ENCODE measurements at places on chromosomes 5 and 9. TPM values are rescaled to one million over a fixed set of nuclear protein-coding genes. Genes with fewer than 3 reads are reported as not detected.

PCBD2 gene
- 2.1 TPM for total RNA-seq

LRRC26 gene
- not detected for total RNA-seq

SLC28A3 gene
- total RNA-seq = 0.76 TPM

HAPLN1 gene
- not detected for total RNA-seq

KIAA0825 gene
- 34.6 TPM for total RNA-seq

MTRR gene
- 51.5 TPM for total RNA-seq

TLR4 gene
- total RNA-seq = 18.6 TPM

TICAM2 gene
- 5.4 TPM for total RNA-seq

CAPSL gene
- not detected for total RNA-seq

DND1 gene
- 0.59 TPM for total RNA-seq

HRH2 gene
- 0.51 TPM for total RNA-seq

DOCK2 gene
- 5.3 TPM for total RNA-seq

AQP3 gene
- 14.4 TPM for total RNA-seq

GAS1 gene
- total RNA-seq = 81.6 TPM

DNA sequence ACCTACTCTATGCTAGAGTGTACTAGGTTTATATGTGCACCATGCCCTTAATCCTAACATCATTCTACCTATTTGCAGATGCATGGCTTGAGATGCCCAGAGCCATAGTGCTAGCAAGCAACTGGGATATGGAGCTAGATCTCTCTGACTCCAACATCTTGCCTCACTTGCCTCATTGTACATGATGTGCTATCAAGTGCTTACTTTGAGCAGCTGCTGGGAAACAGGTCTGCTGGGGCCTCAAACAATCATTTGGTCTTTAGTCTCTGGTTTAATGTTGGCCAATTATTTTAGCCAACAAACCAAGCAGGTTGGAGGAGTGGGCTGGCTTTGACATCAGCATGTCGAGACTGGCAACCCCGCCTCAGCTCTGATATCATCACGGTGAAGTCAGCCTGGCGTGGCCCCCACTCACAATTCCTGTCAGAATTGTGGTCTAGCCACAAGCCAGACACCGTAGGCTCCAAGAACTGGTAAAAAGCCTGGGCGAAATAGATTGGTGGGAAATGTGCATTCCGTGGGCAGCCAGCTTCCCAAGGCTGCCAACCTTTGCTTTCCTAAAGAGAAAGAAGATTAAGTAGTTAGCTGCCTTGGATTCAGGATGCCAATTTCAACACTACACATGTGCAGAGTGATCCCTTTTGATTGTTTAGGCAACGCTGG is 21.1 kb upstream of the GAS1 start:
- no peak overlapping the region for H3K27ac ChIP-seq
- H3K4me1 ChIP-seq = peaks cover 6% of the 10 kb centered on the region
- H3K36me3 ChIP-seq = no peaks in the 10 kb centered on the region
- H3K4me3 ChIP-seq = no peak overlapping the region
- H3K27me3 ChIP-seq = no peaks in the 10 kb centered on the region
- DNase-seq = no peak

DNA sequence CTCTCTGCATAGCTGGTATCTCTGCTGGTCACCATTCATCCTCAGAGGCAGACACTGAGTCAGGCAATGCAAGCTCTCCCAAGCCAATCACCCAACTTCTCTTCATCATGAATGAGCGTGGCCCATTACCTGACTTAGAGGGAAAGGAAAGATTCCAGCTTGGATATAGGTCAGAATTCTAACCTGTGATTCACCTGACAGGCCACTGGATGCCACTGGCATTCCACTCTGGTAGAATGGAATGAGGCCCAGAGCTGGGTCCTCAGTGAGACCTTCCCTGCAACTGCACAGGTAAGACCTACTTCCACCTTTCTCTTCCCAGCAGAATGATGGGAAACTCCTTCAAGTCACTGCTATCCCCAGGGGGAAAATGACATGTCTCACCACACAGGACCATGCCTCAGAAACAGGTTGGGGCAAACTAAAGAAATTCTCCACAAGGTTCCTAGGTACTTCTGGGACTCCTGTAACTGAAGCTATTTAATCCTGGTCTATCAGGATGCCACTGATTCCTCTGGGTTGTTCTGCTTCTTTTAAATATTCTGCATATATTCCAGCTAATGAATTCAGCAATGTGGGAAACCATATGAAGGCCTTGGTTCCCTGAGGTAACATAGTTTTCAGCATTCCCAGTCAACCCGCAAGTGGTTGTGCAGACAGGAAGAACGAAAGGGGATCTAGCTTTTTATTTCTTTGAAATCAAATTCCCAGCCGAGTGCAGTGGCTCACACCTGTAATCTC is 62.0 kb downstream of the SUSD1 start:
- no peak overlapping the region for H3K4me3 ChIP-seq
- no peaks in the 10 kb centered on the region for H3K4me1 ChIP-seq
- no peaks in the 10 kb centered on the region for H3K36me3 ChIP-seq
- no peak for DNase-seq

- H3K27ac ChIP-seq = no peak overlapping the region
- H3K4me1 ChIP-seq = no peaks in the 10 kb centered on the region
- DNase-seq = no peak
- H3K4me3 ChIP-seq = no peak overlapping the region
Measured at GRCh38 chr5:159403906-159404681, 73.8 kb upstream of the IL12B start.

DNA sequence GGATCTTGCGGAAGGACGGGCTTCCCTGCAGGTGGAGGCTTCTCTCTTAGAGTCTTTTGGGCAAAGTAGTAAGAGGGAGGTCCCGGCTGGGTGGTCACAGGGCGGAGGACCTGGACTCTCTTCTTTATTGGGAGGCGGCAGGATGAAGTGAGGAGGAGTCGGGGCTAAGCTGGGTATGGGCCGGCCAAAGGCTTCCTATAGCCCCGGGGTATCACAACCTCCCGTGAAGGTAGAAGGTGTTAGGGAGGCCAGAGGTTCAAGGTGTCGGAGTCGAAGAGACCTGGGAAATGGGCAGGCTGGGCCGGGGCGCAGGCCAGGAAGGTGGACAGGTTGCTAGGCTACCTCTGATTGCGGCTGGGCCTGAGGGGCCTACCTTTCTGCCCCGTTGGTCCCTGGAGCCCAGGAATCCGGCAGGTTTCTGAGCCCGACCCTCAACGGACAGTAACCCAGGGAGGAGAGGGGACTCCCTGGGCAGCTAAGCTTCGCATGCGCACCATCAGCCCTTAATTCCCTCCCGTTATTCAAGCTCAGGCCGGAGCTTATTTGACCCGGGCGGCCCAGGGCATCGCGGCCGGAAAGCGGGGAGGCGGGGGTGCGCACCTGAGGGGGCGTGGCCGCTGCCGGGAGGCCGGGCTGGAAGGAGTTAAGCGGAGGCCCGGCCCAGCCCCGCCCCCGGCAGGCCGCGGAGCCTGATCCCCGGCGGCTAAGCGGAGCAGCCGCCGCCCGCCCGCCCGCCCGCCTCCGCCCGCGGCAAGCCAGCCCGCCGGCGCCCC is at the start of gene TESK1:
TSS of gene TESK1 (plus strand) at position 685 of the 773 bp plus-strand sequence. CDS start 358 bp downstream, outside the sequence.
- H3K27me3 ChIP-seq = no peaks in the 10 kb centered on the region
- peak within 1 kb of the TSS; percentile 65 for H3K4me3 ChIP-seq
- no peaks in the 10 kb centered on the region for H3K4me1 ChIP-seq

- no peak overlapping the region for H3K27ac ChIP-seq
- DNase-seq = no peak
- H3K4me1 ChIP-seq = no peaks in the 10 kb centered on the region
- no peaks in the 10 kb centered on the region for H3K36me3 ChIP-seq
- H3K4me3 ChIP-seq = no peak overlapping the region
Measured at GRCh38 chr5:172147857-172148256, 40.2 kb downstream of the STK10 start.

- H3K27ac ChIP-seq = no peak overlapping the region
- H3K27me3 ChIP-seq = no peaks in the 10 kb centered on the region
- no peak overlapping the region for H3K4me3 ChIP-seq
- no peaks in the 10 kb centered on the region for H3K36me3 ChIP-seq
Measured at GRCh38 chr5:74051076-74051475, 425.1 kb downstream of the ARHGEF28 start.

- DNase-seq = no peak
- no peaks in the 10 kb centered on the region for H3K27me3 ChIP-seq
- H3K4me3 ChIP-seq = no peak overlapping the region
- no peaks in the 10 kb centered on the region for H3K4me1 ChIP-seq
- no peaks in the 10 kb centered on the region for H3K36me3 ChIP-seq
Measured at GRCh38 chr5:179187681-179188575, 127.8 kb downstream of the ZNF354C start.

GRCh38 chr5:156920861-156921431 is 42.1 kb downstream of the TIMD4 start:
- no peaks in the 10 kb centered on the region for H3K27me3 ChIP-seq
- H3K27ac ChIP-seq = no peak overlapping the region
- no peaks in the 10 kb centered on the region for H3K4me1 ChIP-seq
- H3K4me3 ChIP-seq = no peak overlapping the region
- H3K36me3 ChIP-seq = no peaks in the 10 kb centered on the region

DNA sequence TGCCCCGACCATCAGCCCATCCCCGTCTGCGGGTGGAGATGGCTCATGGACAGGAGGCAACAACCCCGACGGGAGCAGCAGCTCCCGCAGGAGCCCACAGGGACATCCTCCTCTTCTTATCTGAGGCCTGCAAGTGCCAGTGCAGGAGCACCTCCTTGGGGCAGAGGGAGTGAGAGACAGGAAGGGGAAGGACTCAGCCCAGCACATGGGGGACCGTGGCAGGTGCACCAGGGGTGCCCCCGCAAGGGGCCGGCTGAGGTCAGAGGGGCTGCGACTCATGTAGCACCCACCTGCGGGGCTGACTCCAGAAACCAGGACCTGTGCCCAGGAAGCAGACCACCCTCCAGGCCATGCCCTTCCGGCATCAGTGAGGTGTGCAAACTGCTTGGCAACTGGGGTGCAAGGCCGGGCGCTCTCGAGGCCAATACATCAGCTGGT is 259.8 kb upstream of the ADAMTS16 start:
- H3K36me3 ChIP-seq = no peaks in the 10 kb centered on the region
- no peak overlapping the region for H3K27ac ChIP-seq
- no peaks in the 10 kb centered on the region for H3K4me1 ChIP-seq
- DNase-seq = no peak
- no peak overlapping the region for H3K4me3 ChIP-seq

GRCh38 chr5:82922086-82922734 is 155.0 kb downstream of the TMEM167A start:
- H3K36me3 ChIP-seq = no peaks in the 10 kb centered on the region
- no peak for DNase-seq
- H3K4me3 ChIP-seq = no peak overlapping the region

DNA sequence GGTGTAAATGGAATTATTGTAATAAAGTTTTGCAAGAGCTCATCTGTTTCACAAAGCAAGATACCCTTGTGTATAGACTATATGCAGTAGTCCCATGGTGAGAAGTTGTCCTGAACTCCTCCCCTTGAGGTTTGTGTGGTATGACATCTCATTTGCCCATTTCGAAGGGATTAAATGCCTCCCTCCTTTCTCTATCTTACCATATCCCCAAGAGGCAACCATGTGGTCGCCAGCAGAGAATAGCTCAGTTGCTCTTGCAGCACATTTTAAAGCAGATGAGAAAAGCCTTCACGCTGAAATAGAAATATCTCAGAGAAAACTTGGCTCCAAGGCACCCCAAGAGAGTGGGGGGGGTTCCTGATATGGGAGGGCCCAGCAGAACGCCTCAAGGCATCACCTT is 4.6 kb downstream of the SEMA6A start:
- H3K4me1 ChIP-seq = no peaks in the 10 kb centered on the region
- DNase-seq = no peak
- H3K4me3 ChIP-seq = no peak overlapping the region
- no peaks in the 10 kb centered on the region for H3K27me3 ChIP-seq
- H3K36me3 ChIP-seq = no peaks in the 10 kb centered on the region

DNA sequence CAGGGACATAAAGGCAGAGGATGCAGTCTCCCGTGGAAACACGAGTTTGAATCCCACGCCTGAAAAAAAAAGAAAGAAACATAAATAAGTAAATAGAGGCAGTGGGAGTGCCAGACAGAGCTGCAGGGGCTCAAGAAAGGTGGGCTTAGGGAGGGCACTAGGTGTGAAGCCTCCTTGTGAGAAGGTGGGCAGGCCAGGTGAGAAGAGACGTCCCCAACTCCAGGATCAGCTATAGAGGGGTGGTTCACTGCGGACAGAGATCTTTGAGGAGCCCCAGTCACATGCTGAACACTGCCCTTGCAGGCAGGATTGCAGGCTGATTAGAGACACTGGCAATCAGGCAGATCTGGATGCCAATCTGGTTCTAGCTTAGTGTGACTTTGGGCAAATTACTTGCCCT is 172.1 kb downstream of the RGS3 start:
- no peaks in the 10 kb centered on the region for H3K36me3 ChIP-seq
- H3K4me1 ChIP-seq = no peaks in the 10 kb centered on the region
- no peak overlapping the region for H3K4me3 ChIP-seq
- DNase-seq = no peak
- H3K27me3 ChIP-seq = no peaks in the 10 kb centered on the region

DNA sequence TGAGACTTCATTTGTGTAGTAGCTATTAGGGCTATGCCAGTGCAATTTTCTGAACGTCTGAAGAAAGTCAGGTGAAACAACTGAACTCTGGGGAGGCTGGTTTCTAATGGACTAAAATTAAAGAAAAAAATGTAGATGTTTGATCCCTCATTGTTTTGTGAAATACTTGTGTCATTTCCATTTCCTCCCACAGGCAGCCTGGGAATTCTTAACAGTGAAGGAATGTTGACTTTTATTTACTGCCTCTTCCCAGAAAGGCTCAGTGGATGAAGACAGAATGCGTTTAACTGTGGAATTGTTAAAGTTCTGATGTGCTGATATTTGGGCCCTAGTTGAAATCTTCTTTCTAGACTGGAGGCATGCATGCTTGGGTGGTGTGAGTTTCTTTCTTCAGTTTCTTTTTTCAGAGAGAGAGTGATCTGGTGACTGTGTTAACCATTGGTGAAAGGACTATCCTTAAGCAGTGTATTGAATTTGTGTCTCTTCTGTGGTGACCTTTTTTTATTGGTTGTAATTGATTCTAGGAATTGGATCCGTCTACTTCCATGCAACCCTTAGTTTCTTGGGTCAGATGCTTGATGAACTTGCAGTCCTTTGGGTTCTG is 15.5 kb downstream of the ACER2 start:
- H3K27ac ChIP-seq = no peak overlapping the region
- H3K27me3 ChIP-seq = no peaks in the 10 kb centered on the region
- H3K36me3 ChIP-seq = no peaks in the 10 kb centered on the region
- DNase-seq = no peak
- no peak overlapping the region for H3K4me3 ChIP-seq
- H3K4me1 ChIP-seq = no peaks in the 10 kb centered on the region

GRCh38 chr9:12091865-12092527 is 601.2 kb upstream of the TYRP1 start:
- DNase-seq = no peak
- no peak overlapping the region for H3K4me3 ChIP-seq
- H3K36me3 ChIP-seq = no peaks in the 10 kb centered on the region
- no peak overlapping the region for H3K27ac ChIP-seq

DNA sequence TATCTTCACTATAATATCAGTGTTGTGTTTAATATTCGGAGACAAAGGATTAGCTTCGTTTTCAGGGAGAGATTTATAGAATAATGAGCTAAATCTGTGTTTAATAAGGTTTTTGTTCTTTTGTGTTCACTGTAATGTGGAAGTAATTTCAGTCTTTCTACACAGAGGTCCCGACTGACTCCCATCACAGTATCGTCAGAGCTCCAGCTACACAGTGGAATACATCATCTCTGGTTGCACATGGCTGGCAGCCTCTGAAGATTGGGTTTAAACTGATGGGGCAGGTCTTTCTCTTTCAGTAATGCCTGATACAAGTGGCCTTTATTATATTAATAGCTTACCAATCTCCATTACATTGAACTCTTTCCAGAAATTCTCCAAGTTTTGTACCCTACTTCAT is 736.7 kb upstream of the RIOK2 start:
- no peak overlapping the region for H3K4me3 ChIP-seq
- no peaks in the 10 kb centered on the region for H3K27me3 ChIP-seq
- H3K36me3 ChIP-seq = peaks cover 4% of the 10 kb centered on the region
- no peaks in the 10 kb centered on the region for H3K4me1 ChIP-seq
